ENCODE measurements at places on chromosomes 2 and 18.

DNA sequence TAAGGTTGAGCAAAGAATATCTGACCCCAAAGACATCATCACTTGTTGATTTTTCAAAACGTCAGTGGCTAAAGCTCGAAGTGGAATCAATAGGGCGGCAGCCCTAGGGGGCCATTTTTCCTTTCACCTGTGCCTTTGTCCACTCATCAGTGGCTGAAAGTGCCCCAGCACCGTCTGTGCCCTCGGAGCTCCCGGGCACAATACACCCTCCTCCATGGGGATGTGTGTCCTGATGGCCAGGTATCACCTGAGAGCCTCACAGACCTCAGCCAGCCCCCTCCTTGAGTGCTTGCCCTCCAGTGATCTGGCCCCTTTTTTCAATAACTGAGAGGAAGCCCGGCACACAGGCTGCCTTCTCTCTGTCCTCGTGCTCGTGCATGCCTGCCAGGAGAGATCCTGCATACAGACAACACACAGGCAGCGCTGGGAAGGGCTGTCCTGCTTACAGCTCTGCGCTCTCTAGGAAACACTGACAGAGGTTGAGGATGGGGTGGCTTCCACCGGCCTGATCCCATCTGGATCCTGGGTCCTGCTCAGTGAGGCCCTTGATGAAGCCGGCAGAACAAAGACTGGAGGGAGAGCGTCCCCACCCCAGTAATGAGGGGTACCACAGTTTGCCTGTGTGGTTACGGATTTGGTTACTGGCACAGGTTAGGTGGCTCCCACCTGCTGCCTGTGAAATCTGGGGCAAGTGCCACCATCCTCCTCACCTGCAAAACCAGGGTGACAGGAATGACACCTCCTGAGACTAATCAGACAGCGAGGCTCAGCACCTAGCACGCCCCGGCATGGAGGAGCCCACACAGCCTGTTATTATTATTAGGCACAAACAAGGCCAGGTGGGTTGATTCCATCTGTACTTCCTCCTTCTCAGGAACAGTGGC is 197.5 kb upstream of the RAB6C start:
- DNase-seq, result no peak

- no peak for DNase-seq
Observed at GRCh38 chr18:12861637-12862036, 22.4 kb downstream of the PTPN2 start.

- no peak for DNase-seq
Observed at GRCh38 chr2:56287508-56287907, 103.7 kb downstream of the CCDC85A start.

DNA sequence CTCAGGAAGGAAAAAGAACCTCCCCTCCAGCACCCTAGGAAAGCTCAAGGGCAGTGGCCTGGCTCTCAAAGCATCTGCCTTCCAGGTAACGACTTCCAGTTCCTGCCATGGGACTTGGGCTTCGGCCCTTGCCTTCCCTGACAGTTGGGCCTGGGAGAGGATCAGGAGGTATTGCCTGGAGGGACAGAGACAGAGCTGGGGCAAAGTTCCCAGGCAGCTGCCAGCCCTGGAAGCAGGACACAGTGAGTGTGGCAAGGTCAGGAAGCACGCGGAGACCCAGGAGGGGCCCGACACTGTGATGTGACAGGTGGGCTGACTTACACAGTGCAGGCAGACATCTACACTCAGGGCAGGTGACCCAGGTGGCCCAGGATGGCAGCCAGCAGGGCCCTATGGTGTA is 87.5 kb upstream of the BOD1L2 start:
- no peak for DNase-seq

GRCh38 chr2:216082117-216082711 is 495 bp downstream of the TMEM169 start:
- DNase-seq, result no peak

- no peak for DNase-seq
Observed at GRCh38 chr2:24628746-24629145, 137.7 kb downstream of the NCOA1 start.

DNA sequence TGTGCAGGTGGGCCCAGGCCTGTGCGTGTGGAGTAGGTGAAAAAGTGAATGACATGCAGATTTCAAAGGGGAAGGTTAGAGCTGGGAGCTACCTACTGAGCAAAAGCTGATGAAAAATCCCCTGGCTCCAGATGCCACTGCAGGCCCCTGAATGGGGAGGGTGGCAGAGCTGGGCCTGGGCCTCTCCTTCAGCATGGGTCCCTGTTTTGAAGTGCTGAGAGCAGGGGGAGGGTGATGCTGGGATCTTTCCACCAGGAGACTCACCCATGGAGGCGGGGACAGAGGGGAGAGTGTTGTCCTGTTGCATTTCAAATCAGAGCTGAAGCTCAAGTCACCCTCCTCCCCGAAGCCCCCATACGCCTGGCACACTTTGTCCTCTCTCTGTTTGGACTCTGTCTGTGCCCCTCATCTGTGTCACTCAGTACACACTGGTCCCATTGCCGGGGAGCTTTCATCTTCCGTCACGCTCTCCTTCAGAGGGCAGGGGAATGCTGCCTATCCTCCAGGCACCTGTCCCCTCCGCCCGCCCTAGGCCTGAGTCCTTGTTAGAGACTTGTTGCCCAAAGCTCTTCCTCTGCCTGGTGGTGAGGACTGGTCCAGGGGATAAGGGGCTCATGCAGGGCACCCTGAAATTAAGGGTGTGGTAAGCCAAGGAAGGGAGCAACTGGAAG is 206.6 kb downstream of the HAUS1 start:
- DNase-seq, result no peak

GRCh38 chr2:59463426-59463825 is 1090.0 kb downstream of the BCL11A start:
- DNase-seq, result no peak

- DNase-seq, result no peak
Observed at GRCh38 chr18:11872479-11873136, 21.4 kb downstream of the CHMP1B start.

DNA sequence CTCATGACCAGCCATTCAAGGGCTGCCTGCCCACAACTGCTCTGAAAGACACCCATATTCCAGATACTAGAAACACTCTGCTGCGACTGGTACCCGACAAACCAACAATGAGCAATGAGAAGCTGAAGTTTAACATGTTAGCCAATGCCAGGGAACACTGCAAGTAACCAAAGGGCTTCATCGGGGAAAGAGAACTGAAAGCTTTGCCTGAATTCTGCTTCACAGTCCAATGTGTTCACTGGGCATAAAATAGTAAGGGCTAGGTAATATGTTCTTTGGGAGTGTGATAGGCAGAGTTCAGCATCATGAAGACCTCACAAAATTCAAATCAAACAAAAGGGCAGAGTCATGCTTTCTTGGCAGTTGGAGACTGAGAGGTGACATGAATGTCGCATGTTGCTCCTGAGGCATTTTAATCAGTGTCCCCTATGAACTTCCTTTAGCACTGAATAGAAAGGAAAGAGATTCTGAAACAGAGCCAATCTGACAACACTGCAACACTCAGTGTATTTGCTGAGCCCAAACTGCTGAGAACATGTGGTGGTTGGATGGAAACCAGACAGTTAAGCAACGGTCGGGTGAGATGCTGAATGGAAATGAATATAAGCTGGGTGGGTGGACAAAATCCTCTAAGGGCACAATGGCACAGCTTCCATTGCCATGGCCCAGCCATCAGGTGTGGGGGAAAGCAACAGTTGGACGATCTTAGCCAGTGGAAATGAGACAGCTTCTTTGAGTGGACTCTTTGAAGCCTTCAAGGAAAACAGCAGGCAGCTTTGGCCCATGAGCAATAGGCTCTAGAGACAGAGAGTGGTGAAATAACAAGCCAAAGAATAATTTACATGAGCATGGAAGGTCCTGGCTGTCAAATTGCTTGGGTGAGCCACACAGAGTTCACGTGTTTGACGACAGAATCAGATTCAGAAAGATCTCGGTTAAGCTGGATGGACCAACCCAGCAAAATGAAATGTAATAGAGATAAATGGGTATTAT is 277.5 kb downstream of the AFF3 start:
- DNase-seq, result no peak

GRCh38 chr2:109538546-109538945 is 75.2 kb downstream of the SEPTIN10 start:
- no peak for DNase-seq

GRCh38 chr2:84906108-84906899 is 848 bp downstream of the TMSB10 start:
- DNase-seq, result no peak

DNA sequence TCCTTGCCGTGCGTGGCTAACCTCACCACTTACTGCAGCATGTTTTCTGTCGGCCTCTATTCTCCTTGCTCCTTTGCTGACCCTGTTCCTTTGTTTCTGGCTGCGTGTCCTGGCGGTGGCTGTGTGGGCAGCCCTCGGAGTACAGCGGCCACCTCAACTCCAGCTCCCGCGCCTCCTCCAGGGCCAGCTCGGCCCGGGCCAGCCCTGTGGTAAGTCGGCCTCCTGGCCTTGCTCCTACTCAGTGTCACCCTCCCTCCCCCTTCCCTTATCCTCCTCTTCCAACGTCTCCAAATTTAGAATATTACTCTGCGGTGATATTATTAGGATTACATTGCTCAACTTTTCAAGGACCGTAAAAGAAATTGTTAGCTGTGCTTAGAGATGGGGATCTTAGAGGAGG is 59.5 kb upstream of the RBM44 start:
- DNase-seq, result no peak

GRCh38 chr2:136207665-136208064 is 89.7 kb upstream of the CXCR4 start:
- no peak for DNase-seq

- DNase-seq, result no peak
Observed at GRCh38 chr2:44079686-44080085, 83.9 kb upstream of the LRPPRC start.

DNA sequence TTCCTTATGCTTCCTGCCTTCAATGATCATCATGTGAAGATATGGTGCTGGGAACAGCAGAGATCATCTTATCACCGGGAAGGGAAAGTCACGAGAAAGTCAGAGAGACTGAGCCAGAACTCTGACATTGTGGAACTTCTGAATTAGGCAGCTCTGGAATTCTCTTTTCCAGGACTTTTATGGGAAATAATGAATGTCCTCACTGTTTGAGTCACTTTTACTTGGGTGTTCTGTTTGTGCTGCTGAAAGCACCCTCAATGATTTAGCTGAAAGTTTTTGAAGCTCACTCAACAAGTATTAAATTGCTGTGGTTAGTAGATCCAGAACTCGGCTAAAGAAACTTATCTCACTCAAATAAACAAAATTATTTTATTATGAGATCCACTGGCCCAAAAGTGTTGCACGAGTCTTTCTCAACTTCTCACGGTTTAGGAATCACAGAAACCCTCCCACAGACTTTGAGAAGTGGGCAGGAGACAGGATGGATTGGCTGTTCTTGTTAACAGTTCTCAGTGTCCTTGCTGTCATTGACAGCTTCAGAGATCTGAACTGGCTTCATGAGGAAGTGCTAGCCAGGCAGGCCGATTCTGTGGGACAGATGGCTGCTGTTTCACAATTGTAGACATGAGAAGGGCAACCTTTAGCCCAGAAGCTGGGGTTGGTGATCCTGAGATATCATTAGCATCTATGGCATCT is 26.4 kb upstream of the ATRAID start:
- no peak for DNase-seq

DNA sequence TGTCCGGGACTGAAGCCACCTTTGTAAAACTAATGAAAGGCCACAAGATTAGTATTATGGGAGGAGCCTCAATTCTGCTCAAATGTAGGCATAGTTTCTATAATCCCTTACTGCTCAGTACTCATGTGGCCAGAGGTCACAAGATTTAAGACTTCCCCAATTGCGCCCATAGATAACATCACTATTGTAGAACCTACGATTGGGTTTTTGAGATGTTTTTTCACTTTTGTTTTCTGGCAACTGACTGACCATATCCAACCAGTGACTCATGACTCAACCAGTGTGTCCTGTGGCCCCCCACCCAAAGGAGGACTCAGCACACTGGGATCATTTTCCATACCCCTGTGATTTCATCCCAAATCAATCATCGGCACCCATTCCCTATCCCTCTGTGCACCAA is 15.2 kb upstream of the TSPYL6 start:
- DNase-seq, result no peak

GRCh38 chr2:196268025-196268424 is 96.6 kb upstream of the STK17B start:
- no peak for DNase-seq

DNA sequence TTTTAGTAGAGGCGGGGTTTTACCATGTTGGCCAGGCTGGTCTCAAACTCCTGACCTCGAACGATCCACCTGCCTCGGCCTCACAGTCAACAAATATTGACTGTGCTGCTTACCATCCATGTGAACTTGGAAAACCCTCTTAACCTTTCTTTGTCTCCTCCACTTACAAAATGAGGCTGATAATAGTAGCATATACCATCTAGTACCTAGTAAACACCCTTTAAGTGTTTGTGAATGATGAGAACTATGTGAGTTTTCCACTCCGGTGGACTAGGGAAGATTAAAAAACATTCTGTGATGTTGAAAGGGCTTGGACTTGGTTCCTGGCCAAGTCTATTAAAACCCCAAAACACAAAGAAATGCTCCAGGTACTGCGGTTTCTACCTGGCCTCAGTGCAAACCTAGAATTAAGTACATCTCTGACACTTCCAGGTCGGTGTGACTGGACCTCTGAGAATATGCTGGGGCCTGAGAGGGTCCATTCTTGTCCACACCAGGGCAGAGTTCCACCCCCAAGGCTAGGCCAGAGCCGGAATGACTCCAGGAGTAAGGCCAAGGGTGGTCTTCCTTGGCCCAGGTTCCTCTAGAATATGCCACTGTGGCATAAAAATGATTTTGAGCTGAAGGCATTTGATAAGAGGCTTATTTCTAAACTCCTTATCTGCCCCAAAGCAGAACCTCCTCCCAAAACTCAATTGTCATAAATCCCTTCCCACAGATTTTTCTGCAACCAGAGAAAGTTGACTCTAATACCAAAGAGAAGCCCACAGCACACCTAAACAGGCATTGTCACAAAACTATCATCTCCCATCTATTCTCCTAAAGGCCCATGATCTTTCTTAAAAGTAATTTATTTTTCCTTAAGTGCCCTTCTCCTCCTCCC is 217.5 kb downstream of the TGIF1 start:
- no peak for DNase-seq

GRCh38 chr2:211175956-211176355 is 619.6 kb downstream of the CPS1 start:
- DNase-seq, result no peak

GRCh38 chr2:99481941-99482340 is 7.9 kb downstream of the REV1 start:
- DNase-seq, result no peak

- no peak for DNase-seq
Observed at GRCh38 chr2:104858006-104858978, 4.4 kb downstream of the POU3F3 start.

GRCh38 chr2:100813527-100813926 is 6.4 kb upstream of the NPAS2 start:
- no peak for DNase-seq

- DNase-seq, result peak; percentile 17
Observed at GRCh38 chr2:26922405-26923188, 47.8 kb upstream of the MAPRE3 start.

GRCh38 chr2:204362581-204362980 is 182.7 kb upstream of the PARD3B start:
- no peak for DNase-seq

- DNase-seq, result no peak
Observed at GRCh38 chr18:37584952-37585695, 19.5 kb upstream of the CELF4 start.
